ENCODE measurements at places on chromosomes 6 and 20.

GRCh38 chr6:68046756-68047155 lies 588.3 kb upstream of the ADGRB3 start:
- DNase-seq = no peak

DNA sequence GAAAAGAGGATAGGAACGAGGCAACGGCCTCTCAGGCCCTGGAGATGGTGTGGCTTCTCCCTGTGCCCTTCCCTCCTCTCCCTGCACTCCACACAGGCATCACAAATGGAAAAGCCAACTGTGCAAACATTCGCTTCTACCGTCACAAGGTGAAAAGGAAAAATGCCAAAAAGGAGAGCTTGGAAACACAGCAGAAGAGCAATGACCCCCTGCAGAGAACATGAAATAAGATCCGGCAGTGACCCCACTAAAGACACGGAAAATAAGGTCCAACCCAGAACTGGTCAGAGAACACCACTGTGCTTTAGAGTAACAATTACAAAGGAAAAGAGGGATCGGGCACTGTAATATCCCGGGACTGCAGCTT lies 63.0 kb downstream of the SLC22A23 start:
- DNase-seq = no peak

GRCh38 chr20:44390280-44390679 lies 34.8 kb downstream of the HNF4A start:
- DNase-seq = no peak

GRCh38 chr6:27761391-27761790 lies 150.8 kb downstream of the OR2B2 start:
- DNase-seq = no peak

DNA sequence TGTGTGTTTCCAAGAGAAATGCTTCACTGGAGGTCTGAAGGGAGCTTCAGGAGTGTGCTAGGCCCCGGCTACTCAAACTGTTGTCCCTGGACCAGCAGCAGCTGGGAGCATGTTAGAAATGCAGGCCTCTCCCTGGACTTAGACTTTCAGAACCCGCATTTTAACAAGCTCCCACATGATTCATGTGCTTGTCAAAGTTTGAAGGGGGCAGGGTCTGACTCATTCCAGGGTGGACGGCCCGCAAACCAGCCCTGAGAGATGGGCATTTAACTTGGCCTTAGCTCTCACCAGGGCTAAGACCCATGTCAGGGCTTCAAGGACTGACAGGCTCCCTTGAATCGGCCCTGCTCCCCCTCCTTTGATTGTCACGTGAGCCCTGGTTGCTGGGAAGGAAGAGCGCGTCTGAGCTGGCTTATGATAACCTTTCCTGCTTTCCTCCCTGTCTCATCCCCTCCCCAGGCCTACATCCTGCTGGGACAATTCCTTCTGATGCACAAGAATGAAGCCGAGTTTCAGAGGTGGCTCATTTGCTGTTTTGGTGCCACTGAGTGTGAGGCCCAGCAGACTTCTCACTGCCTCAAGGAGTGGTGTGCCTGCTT lies 35.5 kb downstream of the BANF2 start:
- no peak for DNase-seq

DNA sequence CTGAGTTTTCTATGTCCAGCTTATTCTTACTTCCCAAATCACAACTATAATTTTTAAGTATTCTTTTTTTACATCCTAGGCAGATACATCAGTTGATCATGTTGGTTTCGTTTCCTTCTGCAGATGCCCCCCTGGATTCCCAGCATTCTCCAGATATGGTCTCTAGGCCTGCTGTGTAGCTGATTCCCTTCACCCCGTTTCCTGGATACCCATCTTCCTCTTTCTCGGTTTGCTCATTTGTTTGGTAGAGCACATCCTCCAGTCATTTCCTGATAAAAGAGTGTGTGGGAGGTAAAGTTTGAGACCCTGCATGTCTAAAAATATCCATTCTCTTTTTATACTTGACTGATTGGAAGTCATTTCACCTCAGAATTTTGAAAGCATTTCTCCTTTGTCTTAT lies 66.4 kb downstream of the ANKS1A start:
- no peak for DNase-seq

GRCh38 chr20:44730441-44730840 lies 15.2 kb upstream of the KCNK15 start:
- DNase-seq = no peak

DNA sequence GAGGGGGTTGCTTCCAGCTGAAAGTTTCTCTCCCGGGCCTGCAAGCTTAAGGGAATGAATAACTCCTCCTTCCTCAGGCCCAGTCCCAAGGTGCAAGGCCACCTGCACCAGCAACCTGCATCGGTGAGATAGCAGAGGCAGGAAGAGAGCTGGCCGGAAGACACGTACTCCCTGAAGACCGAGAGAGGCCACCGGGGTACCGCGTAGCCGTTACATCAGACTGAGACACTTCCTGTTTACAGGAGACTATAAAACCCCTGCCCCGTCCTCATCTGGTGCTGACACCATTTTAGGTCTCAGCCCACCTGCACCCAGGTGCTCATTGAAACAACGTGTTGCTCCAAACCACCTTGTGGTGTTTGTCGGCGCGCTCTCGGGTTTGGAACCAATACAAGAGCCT lies 60.5 kb upstream of the PRND start:
- no peak for DNase-seq

DNA sequence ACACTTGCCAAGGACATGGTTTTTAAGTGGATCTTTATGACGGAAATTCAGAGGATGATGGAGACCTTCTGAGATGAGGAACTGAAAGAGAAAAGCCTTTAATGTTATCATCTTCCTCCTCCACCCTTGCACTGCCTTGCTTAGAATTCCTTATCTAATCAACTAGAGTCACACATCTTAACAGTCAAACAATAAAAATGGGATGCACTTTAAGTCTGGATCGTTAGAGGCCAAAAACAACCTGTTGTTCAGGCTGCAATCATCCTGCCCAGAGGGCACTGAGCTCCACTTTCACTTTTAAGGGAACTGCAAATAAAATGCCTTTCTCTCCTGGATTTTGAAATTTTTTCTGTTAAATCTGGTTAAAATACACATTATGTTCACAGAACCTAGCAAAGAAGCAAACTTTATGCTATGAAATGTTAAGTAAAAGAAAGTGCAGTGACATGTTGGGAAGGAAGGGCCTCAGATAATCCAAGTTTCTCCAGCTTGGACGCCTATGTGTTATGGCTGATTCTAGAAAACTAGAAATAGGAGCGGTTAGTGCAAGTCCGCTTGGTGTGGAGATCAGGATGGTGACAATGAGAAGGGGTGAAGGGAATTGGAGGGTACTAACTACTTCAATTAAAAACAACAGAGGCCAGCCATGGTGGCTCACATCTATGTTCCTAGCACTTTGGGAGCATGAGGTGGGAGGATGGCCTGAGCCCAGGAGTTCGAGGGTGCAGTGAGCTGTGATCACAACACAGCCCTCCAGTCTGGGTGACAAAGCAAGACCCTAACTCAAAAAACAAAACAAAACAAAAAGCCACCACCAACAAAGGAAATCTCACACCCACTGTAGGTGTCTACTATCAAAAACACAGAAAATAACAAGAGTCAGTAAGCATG lies 66.4 kb upstream of the KIF13A start:
- no peak for DNase-seq

DNA sequence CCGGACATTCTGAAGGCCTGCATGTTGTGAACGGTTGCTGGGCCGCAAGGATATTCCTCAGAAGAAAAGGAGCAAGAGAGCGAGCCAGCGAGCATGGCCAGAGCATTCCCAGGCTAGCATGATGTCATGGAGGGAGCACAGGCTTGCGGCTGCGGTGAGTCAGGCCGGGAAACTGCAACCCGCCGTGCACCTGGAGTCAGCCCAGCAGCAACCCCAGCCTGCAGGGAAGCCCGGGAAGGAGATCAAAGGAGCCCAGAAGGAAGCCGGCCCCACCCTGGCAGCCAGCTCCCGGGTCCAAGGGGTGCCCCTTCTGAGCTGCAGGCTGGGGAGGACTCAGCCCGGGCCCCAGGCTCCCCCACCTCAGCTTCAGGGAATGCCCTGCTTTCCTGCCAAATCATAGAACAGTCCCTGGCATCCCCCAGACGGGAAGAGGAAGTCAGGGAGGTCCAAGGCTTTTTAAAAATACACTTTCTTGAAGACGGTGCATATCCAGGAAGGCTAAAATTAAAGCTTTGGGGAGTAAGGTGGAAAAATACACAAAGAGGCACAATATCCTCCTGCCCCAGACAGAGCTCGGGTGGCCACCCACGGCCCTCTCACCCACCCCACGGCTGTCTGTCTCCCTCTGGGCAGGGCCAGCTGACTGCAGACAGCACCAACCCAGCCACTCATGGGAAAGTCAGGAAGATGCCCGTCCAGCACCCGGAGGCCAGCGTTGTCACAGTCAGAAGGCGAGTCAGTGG lies 53.7 kb downstream of the BMP7 start:
- no peak for DNase-seq

DNA sequence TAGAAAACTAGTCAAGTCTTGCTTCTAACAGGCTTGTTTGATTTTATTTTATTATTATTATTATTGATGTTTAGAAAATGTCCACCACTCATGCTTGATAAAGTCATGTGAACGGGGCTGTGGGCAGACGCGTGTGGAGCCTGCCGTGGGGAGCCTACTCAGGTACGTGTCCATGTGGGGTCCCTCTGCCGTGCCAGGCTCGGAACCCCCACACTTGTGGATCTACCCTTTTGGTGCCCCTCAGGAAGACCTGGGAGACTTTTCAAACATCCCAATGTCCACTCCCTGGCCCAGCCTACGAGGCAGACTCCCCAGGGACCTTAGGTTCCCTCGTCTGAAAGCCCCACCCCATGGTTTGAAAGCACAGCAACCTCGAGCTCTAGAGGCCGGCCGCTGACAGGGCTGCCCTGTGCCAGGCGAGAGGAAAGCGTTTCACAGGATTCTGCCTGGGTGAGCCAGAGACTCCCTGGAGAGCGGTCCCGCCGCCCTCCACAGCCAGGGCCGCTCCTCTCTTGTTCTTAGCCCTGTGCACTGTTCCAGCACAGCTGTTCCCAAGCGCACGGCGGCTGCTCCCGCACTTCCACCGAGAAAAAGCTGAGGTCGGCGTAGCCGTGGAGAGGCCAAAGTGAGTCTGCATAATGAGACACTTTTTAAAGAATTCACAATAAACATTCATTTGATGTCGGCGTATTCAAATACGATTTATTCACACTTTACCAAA lies 249.7 kb downstream of the TTLL2 start:
- no peak for DNase-seq

DNA sequence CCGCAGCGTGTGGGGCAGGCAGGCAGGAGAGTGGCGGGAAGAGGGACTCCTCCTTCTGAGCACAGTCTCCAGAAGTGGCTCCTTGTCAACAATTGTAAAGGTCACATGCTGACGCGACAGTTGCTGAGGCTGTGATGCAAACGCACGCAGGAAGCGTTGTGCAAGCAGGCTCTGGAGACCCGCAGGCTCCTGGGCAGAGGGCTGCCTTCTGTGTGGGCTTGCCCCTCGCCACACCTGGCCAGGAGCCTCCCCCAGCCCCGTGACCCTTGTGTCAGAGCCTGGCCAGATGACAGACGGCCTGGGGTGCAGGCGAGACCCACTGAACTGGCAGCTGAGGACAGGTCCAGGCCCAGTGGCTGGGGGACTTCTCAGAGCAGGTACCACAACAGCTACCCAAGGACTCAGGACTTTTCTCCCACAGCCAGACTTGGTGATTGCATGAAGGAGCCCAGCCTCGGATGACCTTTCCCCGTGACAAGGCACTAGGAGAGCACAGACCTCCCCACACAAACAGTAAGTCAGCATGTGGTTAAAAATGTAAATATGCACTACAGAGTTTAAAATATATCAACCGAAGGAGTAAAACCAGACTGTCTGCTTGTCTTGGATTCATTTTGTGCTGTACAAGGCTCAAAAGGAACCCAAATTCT lies 222.1 kb upstream of the RREB1 start:
- no peak for DNase-seq

GRCh38 chr6:45531999-45532595 lies 154.4 kb upstream of the SUPT3H start:
- no peak for DNase-seq

DNA sequence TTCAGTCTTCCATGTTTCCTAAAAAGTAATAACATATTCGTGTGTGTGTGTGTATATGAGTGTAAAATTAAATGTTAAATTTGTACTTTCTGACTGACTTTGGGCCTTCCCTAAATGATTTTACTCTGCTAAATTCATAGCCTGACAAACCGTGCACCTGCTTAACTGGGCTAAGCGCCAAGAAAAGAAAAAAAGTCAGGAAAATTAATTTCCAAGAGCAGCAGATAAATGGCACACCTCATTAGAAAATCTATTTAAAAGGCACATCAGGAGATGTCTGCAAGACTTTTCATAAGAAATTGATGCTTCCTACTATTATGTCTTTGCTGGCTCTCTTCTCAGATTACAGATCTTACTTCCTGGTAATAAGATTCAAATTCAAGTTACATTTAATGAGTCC lies 72.4 kb downstream of the TRDN start:
- no peak for DNase-seq

DNA sequence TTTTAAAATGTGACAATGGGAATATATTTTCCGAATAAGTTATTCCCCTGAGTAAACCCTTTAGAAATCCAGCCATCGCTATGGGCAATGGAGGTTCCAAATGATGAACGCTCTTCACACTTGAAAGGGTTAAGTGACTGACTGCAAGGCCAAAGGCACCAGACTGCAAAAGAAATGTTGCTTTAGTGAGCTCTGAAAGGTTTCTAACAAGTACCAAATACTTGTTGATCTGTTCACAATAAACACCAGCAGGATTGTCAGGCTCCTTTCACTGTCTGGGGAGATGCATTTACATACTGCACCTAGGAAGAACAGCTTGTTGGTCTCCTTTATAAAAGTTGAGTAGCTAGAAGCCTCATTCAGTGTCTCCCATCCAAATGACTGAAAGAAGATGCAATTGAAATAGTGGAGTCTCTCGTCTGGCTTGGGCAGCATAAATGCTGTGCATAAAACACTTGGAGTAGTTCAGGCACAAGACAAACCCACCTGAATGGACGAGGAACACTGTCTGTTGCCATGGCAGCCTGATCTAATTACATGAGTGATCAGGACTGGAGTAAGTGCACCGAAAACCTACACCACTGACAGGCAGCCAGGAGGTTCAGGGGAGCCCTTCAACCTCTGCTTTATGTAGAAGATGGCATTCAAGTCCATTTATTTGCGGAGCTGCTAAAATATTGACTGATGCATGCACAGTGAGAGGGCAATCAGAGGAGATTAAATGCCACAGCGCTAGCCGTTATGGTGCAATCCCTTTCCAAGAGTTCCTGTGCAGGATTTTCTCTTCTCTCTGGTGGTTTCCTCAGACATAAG lies 2.9 kb downstream of the ATXN1 start:
- DNase-seq = no peak

DNA sequence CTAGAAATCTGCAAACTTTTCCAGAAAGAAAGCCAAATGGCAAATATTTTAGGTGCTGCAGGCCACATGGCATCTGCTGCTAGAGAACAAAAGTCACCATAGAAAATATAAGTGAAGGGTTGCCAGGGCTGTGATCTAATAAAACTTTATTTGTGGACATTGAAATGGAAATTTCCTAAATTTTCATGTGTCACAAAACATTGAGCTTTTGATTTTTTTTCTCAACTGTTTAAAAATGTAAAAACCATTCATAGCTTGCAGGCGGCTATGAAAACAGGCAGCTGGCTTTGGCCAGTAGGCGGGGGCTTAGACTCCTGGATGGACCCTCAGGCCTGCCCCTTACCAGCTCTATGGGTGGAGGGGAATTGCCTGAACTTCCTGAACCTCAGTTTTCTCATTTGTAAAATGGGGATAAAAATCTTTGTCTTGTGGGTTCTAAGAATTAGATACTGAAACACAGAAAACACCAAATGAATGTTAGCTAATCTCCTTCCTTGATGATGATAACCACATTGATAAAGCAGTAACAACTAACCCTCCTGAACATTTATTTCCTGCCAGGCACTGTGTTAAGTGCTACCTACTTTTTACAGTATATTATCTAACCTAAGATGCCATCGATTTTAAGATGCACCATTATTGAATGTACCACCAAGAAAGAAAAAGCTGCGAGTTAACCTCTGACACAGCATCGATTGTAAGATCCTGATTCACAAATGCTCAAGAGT lies 85.5 kb downstream of the SLC22A23 start:
- no peak for DNase-seq

Measured in stimulated activated CD4-positive, alpha-beta T cell treated with anti-CD3 and anti-CD28 coated beads, Interleukin-1b, Interleukin-23, amount 100 ng/mL, for 4 hours (primary cell).